OCI-M1 (cell line): ENCODE measurements at places on chromosomes 7 and 10.

DNA sequence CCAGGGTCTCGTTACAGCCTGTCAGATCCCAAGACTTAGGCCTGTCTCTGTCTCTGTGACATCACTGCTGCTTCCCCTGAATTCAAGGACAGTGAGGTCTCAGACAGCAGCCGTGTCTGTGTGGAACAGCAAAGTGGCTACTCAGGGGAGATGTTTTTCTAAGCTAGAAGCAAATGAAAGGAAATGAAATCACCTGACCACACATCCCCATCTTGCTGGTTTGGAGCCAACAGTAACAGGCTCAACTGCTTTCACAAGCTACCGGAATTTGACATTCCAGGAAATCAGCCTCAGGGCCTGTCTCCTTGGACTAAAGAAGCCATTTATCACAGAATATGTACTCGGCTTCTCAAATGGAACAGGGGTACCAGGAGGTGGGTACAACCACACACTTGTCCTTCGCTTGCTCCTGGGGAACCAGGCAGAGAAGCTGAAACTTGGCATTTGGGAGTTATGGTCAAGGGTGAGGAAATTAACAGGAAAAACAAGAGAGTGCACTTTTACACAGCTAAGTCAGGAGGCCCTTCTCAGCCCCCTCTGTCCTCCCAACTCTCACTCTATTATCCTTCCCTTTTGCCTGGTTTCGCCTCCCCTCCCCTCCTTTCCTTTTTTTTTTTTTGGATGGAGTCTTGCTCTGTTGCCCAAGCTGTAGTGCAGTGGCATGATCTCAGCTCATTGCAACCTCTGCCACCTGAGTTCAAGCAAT is 73.2 kb downstream of the SPDYE5 start:
- no peak for DNase-seq

DNA sequence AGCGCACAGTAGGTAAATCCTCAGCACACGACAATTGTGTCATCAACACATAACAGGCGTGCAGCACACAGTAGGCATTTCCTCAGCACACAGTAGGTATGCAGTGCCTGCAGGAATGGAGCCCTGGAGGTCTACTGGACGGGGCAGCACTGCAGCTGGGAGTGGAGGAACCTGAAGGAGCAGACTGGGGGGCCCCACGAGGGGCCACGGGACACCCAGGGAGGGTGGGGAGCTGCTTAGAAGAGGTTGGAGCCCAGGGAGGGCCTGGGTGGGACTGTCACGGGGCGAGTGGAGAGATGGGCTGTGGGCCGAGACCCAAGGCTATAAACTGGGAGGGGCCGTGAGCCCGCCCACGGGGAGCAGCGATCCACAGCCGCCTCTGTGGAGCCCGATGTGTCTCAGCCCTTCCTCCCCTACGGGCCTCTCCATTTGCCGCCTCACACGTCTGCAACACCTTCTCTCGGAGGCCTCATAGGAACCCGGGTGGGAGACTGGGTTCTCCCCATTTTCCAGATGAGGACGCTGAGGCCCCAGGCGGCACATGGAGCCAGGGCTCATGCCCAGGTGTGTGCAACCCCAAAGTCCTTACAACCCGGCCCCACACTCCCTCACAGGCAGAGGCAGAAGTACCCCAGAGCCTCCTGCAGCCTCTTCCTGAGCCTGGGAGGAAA is 101.5 kb downstream of the MICALL2 start:
- peak; percentile 1 for DNase-seq

DNA sequence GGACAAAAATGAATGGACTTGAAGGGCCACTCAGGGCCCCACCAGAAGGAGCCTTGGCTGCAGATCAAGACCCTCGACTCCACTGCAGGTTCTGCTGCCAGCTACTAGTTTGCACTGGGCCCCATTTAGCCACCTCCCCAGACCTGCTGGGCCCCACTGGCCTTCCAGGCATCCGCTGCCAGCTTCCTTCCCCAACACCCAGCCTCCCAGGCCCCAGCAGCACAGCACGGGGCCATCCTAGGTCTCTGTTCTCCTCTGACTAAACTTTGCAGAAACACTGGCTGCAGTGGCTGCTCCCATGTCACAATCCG is 277.4 kb upstream of the KLF14 start:
- DNase-seq, result peak; percentile 27

DNA sequence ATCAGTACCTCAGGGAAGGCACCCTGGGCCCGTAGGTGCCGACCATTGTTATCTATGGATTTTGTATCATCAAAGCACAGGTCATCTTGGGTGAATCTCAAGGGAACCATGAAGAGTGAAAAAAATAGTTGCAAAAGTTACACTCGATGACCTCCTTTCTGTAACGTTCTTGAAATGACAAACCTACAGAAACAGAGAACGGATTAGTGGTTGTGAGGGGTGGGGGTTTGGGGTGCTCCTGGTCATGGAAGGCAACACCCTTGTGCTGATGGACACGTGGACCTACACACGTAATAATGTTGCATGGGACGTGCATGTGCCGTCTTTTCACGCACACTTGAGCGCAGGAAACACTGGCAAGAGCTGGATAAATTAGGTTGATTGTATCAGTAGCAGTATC is 655.9 kb downstream of the SDK1 start:
- DNase-seq, result no peak

GRCh38 chr7:26265499-26266075 is 26.1 kb upstream of the SNX10 start:
- DNase-seq, result no peak

DNA sequence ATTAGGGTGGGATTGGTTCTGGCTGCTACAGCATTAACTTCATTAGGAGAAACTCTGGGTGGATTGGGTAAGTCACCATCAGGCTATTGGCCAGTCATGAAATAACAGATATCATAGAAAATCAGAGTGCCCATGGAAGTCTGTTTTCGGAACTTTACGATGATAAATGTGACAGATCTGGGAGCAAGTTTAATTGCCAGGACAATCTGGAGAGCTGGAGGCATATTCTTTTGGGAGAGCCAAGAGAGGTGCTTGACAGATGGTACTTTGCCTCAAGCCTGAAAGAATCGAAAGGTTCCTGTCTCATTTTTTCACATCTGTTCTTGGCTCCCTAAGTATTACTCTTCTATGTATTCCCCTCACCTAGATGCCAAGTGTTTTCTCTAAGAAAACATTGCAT is 369.9 kb downstream of the CNTNAP2 start:
- no peak for DNase-seq

GRCh38 chr10:49747303-49747646 is 14.8 kb downstream of the OGDHL start:
- no peak for DNase-seq

- peak; percentile 76 for DNase-seq
Measured at GRCh38 chr10:7986851-7987250, 67.6 kb upstream of the GATA3 start.

DNA sequence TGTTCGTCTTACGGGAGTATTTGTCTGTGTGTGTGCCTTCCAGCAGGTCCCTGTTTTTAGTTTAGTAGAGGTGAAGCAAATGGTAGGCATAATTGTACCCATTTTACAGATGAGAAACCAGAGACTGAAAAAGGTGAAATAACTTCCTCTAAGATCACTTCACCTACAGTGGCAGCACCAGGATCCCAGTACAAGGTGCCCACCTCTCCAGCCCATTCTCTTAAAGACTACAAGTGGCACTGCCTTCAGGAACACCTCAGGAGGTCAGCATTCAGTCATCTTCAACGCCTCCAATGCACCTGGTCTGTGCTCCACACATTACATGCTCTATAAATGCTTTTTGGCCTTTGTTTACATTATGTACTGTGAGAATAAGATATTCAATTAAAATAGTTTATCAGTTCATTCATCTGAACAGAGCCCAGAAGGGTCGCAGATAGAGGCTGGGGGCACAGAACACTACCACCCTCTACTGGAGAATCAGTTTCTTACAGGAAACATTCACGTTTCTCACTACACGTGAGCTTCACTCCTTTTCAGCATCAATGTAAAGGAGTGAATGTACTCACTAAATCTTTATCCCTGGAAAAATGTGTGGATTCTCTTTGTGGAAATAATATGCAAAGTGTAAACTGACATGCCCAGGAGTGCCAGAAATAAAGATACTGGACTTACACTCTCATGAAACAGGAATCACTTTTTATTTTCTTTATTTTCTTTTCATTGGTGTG is 45.5 kb upstream of the ABLIM1 start:
- DNase-seq, result peak; percentile 41

DNA sequence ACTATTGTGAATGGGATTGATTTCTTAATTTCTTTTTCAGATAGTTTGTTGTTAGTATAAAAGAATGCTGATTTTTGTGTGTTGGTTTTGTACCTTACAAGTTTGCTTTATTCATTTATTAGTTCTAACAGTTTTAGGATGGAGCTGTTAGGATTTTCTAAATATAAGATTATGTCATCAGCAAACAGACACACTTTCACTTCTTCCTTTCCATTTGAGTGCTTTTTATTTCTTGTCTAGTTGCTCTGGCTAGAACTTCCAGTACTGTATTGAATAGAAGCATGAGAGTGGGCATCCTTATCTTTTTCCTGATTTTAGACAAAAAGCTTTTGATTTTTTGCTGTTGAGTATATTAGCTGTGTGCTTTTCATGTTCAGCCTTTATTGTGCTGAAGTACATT is 81.5 kb downstream of the DNAH11 start:
- no peak for DNase-seq

GRCh38 chr10:119238577-119238976 is 31.2 kb downstream of the GRK5 start:
- no peak for DNase-seq

DNA sequence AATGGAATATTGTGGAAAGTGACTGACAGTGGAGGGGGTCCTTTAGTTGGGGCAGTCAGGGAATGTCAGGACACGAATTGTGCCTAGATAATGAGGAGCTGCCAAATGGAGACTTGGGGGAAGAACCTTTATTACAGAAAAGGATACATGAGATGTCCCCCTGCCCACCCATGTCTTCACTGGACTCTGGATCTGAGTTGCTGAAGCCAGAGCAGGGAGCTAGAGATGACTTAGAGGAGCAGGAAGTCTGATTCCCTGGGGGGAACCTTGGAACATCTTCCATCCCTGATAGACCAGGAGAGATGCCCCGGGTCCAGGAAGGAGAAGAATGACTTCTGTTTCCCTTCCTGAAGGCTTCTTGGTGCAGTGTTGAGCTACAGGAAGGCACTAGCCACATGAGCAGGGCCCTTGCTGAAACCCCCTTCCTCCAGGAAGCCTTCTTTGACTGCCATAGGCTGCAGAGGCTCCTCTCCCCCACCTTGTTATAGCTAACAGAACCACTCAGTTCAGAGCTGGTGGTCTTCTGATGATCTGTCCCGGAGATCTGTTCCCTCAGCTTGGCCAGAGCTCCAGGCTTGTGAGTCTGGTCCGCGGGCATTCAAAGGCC is 747 bp upstream of the NEURL1 start:
- no peak for DNase-seq

DNA sequence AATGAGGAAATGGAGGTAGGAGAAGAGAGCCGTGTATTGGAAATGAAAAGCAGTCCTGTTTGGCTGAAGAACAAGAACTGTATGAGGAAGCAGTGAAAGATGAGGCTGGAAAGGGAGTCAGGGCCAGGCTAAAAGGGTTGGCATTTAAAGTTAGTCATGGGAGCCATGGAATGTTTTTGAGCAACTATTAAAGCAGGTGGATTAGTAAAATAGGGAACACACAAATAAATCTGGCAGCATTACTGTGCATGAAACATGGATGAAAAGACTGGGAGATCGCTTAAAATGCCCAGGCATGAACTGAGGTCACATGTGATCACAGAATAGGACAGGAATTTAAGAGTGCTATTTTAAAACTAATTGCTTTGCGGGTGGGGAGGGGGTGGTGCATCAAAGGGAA is 1.4 kb upstream of the IFRD1 start:
- DNase-seq, result no peak

DNA sequence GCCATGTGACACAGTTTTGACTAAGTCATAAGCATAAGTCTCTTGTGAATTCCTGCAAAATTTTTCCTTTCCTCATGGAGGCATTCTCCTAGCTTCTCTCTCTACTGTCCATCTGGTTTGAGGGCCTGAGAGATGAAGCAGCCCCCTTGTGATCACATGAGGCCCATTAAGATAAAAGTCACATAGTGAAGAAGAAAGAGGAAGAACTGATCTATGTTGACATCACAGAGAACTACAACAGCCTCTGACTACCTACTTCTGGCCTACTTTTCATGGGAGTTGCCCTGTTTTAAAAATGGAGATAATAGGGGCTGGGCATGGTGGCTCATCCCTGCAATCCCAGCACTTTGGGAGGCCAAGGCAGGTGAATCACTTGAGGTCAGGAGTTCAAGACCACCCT is 50.4 kb downstream of the TFEC start:
- peak; percentile 51 for DNase-seq

DNA sequence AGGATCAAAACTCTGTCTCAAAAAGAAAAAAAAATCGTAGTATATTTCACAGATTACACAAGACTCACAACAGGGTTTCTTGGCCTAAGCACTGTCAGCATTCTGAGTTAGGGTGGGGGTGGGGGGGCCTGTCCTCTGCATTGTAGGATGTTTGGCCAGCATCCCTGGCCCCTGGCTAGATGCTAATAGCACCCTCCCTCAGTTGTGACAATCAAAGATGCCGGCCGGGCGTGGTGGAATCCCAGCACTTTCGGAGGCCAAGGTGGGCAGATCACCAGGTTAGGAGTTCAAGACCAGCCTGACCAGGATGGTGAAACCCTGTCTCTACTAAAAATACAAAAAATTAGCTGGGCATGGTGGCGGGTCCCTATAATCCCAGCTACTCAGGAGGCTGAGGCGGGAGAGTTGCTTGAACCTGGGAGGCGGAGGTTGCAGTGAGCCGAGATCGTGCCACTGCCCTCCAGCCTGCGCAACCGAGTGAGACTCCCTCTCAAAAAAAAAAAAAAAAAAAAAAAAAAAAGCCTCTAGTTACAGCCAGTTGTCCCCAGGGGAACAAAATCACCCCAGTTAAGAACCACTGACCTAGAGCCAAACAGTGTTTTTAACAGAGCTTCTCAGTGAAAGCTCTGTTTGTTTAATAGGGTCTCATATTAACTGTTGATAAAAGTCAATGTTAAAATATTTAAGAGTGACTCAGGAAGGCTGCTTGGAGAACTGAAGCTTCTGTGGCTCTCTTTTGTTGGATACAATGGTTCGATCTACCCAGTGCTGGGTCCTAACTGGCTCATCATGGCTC is 161.0 kb upstream of the FAM171A1 start:
- no peak for DNase-seq
